ENCODE measurements at places on chromosomes 2 and 18.
A peak's percentile ranks its signal among the peaks of the same experiment; 100 is the strongest.

- DNase-seq, result no peak
Measured at GRCh38 chr2:208373460-208374089, 33.0 kb upstream of the PTH2R start.

- no peak for DNase-seq
Measured at GRCh38 chr2:119592436-119592835, 48.2 kb downstream of the CFAP221 start.

- peak; percentile 13 for DNase-seq
Measured at GRCh38 chr2:98771721-98772524, 41.0 kb upstream of the MGAT4A start.

DNA sequence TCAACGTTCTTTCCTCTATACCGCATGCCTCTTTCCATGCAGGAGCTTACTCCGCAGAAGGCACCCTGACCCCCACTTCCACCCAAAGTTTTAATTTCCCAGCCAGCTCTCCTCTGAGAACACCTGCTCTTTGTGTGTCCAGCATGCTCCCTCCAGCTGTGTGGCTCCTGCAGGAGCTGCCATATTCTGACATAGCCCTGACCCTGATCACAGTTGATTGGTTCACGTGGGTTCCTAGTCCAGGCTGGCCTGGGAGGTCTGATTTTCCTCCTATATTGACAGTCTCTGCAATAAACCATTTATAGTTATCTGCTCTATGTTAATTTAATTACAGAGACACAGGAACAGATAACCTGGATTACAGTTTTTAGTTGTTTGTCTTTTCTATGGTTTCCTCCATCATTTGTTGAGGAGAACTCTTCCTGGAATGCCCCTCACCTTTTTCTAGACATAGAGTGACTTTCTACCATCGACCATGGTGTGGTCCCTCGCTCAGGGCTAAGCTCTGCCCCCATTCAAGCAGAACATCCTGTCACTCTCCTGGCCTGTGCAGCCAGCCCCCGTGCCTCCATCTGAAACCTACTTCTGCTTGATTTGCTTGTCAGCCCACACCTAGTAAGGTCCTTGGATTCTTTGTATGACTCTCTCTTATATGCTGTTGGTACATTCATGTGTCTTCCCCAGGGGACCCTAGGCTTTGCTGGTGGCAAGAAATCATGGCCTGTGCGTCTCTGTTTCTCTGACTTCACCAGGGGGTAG is 231.5 kb downstream of the LPIN1 start:
- no peak for DNase-seq

DNA sequence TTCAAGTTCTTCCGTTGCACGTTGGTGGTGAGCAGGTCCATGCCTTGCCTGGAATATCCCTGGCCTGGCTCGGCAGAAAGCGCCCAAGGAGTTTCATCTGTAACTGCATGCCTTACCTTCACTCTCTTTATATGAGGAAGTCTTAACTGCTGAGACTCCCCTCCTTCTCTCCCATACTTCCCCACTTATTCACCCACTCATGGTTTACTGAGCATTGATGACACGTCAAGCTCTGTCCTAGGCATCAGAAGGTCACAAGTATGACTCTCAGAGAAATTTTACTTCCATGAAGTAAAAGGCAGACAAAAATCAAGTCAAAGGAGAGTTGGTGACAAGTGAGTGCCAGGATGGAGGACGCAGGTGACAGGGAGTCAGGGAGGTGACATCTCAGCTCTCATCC is 68.2 kb downstream of the TBC1D8 start:
- DNase-seq, result no peak

DNA sequence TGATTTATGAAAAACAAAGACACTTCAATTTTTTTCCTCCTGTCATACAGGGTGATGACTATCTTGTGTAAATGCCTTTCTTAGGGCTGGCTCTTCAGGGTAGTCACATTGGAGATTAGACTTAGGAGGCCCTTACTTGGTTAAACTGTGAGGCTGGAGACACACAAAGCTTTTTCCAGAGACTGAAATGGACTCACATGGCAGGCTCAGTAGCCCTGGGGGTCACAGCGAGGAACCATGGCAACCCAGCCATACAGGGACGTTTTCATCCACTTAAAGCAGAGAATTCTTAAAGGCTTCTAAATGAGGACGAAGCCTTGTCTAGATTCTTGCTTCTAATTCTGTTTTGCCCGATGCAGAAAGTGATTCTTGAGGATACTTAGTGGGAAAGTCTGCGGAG is 57.3 kb upstream of the ZDBF2 start:
- no peak for DNase-seq

- no peak for DNase-seq
Measured at GRCh38 chr2:236682651-236683422, 113.2 kb downstream of the ACKR3 start.

DNA sequence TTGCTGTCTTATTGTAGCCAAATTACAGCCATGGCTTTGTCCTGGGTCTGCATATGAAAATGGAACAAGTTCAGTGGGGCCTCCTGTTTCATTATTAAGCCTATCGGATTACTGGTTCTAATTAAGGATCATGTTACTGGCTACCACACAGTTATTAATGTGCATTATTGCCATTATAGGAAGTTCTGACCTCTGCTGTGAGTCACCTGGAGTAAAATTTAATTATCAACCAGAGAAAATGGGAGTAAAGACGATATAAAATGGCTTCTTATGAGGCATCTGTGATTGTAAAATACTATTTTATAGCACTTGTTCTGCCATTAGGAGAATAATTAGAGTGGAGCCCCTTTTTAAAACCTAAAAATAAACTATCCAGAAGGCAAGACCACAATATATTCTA is 143.3 kb upstream of the ITGB6 start:
- no peak for DNase-seq

DNA sequence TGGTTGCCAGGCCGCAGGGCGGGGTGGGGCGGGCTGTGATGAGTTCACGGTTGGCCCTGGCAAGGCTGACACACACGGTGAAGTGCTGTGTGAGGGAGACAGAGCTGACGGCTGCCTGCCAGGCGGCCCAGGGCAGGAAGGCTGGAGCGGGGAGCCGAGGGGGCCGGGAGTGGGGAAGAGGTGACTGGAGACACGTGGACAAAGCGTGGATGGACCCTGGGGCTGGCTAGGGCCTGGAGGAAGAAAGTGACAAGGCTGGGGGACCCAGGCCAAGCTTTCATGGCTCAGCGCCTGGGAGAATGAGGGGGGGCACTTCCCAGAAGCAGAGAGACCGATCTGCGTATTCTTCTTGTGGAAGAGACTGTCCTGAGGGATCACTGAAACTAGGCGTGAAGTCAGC is 123.2 kb downstream of the DYSF start:
- no peak for DNase-seq

All from activated CD8-positive, alpha-beta memory T cell treated with anti-CD3 and anti-CD28 coated beads for 1 hour (primary cell).